ENCODE measurements at places on chromosomes 6 and 20.

GRCh38 chr6:9675122-9675521 lies 739.8 kb downstream of the TFAP2A start:
- no peak for DNase-seq

DNA sequence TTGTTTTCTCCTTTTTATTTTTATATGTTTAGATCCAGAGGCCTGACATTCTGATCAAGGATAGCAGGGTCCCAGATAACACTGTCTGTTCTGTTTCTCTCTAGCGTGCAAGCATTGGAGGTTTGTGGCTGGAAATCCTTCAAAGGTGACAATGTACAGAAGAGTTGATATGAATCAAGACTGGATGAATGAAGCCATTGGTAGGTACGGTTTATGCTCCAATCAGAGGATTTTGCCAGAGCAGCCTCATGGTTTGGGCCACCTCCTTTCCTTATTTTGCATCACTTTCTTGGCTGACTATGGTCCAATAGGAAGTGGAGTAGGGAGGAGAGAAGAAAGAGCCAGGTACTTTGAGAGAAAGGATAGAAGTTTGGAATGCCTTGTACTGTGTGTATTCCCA lies 484.8 kb upstream of the JAG1 start:
- no peak for DNase-seq

DNA sequence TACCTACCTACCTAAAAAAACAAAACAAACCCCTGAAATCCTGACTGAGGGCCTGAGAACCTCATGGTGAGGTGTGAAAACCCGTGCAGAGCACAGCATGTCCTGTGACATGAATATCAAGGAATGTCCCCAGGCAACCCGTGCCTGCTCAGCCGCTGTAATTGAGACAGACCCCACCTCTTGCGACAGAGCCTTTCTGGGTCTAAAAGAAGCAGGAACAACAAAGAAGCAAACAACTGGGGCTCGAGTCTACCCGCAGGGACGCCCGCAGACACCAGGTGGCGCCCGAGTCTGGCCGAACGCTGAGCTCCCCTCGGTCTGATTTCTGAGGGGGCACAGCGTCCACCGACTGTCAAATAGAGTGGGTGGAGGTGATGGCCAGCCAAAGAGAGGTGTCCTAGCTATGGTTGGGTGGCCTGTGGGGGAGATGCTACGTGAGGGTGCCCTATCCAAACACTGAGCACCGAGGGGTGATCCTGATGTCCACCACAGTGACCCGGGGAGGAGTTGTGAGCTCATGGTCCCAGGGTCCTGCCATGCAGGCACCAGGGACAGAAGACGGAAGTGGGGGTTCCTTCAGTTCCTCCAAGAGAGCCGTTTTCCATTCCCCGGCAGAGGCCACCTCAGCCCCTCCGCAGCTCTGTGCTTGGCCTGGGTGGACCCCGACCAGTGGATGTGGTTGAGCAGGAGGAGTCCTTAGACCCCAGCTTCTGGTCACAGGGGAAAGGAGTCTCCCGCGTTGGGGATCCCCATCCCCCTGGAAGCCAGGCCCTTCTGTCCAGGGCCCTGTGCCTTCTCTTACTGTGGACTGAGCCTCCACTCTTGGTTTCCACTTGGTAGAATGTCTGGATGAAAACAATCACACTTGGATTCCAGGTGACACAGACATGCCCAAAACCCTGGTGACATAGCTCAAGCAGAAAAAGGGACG lies 268.2 kb downstream of the CDC5L start:
- DNase-seq = peak; percentile 51

- no peak for DNase-seq
Observed at GRCh38 chr20:34193051-34193450, 48.2 kb upstream of the ASIP start.

DNA sequence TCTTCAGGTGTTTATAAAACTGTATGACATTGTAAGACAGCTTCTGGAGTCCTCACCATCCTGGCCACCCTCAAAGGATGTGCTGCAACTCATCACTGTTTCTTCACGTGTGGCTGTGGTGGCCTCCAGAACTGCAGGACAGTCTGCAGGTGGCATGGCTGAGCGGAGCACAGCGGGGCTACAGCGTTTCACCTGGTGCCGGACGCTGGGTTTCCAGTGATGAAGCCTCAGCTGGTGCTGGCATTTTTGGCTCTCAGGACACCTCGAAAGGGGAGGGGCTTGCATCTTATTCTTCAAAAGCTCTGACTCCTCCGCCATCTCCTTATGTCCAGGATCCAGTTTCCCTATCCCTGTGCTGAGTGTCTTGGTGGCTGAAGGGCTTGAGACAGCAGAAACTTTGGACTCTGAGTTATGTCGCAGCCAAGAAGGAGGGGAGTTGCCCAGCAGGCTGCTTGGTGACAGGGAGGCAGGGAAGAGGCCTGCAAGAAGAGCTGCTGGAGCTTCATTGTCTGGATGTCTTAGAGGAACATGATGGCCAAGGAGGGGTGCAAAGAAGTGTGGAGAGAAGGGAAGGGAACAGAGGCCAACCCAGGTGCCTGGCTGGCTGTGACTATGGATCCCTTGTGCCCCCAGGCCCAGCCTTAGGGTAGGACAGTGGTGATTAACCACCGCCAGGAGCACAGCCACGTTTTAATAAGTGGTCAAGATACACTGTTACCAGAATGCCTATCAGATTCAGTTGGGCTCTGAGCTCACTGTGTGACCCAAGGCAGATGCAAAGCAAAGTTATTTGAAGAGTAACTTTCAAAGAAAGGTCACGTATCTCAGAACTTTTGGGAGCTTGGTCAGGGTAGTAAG lies 58.7 kb downstream of the GTF2H5 start:
- no peak for DNase-seq

DNA sequence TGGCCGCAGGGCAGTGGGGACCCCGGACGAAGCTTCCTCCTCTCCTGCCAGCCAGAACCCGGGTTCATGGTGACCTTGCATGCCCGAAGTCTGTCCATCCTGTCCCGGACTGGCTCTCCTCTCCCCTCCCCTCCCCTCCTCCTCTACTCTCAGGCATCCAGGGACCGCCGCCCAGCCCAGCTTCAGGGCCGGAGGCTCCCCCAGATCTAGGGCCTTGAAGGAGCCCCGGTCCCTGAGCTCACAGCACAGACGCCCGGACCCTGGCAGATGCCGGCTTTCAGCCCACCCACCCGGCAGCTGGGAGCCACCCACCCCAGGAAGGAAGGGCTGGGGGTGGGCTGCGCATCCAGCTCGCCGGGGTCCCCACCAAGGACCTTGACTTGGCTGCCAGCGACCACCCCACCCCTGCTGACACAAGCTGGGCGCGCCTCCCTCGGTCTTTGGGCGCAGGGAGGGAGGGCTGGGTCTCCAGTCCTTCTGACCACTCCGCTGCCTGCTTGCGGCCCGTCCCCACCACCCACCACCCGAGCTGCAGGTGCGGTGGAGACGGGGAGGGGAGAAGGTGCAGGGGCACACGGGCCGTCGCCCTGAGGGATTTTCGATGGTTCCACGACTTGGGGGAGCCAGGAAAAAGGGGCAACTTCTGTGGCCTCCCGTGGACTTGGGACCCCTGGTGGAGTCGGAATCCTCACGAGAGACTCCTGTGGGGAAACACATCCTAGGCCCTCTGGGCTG lies 5.8 kb upstream of the ABHD16B start:
- no peak for DNase-seq

DNA sequence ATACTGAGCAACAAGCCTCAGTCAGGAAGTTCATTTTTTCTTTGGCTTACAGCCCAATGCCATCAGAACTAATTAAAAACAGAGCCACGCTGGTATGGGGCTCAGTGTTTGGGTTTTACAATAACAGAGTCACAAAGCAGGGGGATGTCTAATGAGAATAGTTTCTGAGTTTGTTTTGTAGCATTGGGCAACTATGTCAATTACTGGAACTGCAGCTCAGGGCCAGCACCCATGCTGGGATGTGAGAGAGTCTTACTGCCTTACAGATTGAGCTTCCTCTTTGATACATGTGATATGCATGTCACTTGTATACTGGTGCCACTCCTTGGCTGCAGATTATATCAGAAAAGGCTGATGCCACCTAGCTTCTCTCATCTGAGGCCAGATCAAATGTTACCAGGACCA lies 117.6 kb downstream of the TFAP2B start:
- DNase-seq = no peak

DNA sequence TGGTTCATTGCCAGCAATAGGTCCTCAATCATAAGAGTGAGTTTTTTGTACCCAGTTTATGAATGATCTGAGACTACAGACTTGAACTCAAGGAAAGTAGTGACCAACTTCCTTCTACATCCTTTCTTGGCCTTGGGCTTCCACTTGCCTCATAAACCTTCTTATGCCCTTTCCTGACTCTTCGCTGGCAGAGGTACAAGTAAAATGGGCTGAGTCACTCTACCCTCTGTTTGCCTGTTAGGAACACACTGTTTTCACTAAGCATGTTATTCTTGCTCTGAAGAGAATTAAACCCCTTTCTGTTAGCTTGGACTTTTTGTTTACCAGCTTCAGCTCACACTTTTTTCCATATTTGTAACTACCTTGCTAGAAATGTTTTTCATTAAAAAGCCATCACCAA lies 74.4 kb downstream of the PKHD1 start:
- no peak for DNase-seq

GRCh38 chr6:167907837-167908681 lies 81.3 kb downstream of the AFDN start:
- DNase-seq = no peak

- no peak for DNase-seq
Observed at GRCh38 chr20:48735112-48735511, 92.7 kb downstream of the PREX1 start.

- DNase-seq = no peak
Observed at GRCh38 chr6:132749111-132749510, 8.6 kb downstream of the VNN2 start.

DNA sequence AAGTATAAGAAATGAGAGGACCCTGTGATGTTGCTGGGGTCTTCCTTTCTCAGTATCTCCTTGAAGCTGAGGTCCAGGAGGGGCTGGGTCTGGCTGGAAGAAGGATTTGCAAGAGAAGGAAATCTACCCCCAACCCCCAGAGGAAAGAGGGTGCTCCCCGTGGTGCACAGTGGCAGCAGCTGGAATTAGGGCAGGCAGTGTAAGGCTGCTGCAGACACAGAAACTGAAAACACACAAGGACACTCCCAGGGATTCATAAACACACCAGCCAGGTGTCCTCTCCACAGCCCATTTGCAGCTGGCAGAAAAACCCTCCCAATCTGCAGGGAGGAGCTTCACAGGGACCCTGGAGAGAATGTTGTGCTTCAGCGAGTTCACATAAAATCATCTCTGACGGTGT lies 297.2 kb downstream of the CDH26 start:
- no peak for DNase-seq

DNA sequence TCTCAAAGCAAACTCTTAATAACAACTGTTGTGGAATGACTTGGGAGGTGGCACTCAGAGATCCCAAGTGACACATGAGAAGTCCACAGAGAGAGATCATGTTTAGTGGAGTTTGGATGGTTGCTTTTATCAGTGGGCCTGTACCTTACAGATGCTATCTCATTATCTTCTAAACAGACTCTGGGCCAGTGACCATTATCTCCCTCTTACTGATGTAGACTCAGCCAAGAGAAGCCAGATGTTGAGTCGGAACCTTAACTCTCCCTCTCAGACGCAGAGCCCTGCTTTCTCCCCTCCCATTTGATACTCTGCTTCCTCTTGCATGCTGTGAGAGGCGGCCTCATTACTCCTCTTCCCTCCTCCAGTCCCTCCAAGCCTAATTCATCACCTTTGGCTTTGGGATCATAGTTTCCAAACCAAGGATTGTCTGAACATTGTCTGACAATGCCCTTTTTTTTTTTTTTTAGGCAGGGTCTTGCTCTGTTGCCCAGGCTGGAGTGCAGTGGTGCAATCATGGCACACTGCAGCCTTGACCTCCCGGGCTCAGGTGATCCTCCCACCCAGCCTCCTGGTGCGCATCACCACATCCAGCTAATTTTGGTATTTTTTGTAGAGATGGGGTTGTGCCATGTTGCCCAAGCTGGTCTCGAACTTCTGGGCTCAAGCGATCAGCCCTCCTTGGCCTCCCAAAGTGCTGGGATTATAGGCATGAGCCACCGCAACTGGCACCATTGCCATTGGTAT lies 4.5 kb upstream of the DDR1 start:
- DNase-seq = no peak

DNA sequence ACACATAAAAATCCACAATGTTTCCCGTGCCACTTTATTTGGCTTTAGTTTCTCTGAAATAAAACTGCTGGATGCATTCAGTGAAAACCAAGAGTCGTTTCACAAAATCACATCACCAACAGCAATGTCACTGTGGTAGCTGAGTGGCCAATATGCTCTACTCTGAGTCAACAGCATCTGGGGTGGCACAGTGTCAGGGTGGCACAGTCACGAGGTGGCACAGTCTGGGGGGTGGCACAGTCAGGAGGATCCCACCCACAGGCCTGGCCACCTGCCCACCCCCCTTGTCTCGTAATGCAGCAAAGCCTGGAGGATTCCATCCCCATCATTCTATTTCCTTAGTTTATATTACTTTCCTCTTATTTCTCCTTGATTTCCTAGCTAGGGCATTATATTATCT lies 87.0 kb downstream of the ANKRD60 start:
- no peak for DNase-seq

- DNase-seq = no peak
Observed at GRCh38 chr6:159970659-159971063, 1.8 kb downstream of the IGF2R start.

- no peak for DNase-seq
Observed at GRCh38 chr20:11652128-11652527, 265.6 kb upstream of the BTBD3 start.

DNA sequence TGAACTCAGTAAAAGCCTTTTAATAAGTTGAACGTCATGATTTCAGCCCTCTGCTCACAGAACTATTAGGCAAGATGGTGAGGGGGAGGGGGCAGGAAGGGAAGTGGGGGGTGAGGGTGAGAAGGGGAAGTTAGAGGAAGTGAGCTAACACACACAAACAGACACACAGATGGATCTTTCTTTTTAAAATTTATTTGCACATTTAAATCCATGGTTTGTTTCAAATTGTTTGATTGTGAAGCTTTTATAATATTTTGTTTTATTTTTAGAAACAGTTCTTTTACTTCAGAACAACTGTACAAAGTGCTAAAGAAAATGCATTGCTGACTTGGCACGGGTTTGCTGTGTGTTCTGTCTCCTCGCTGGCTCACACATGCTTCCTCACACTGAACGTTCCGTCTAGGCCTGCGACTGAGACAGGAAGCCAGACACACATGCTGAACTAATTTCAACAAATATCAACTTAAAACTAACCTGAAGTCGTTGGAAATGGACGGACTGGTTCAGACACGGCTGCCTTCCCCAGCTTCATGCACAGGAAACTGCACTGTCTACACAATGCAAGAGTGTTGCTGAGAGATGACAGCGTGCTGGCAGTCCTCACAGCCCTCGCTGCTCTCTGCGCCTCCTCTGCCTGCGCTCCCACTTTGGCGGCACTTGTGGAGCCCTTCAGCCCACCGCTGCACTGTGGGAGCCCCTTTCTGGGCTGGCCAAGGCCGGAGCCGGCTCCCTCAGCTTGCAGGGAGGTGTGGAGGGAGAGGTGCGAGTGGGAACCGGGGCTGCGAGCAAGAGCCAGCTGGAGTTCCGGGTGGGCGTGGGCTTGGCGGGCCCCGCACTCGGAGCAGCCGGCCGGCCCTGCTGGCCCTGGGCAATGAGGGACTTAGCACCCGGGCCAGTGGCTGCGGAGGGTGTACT lies 8.1 kb upstream of the ZBP1 start:
- DNase-seq = peak; percentile 26

GRCh38 chr20:46622165-46622564 lies 29.1 kb downstream of the SLC13A3 start:
- no peak for DNase-seq

- DNase-seq = no peak
Observed at GRCh38 chr6:132972971-132973370, 158.6 kb downstream of the RPS12 start.

GRCh38 chr20:58651946-58652605 lies 993 bp downstream of the STX16 start:
- DNase-seq = no peak

Data from activated naive CD8-positive, alpha-beta T cell treated with anti-CD3 and anti-CD28 coated beads, Interleukin-2, amount 50 U/mL, for 16 hours (primary cell).